ENCODE measurements at places on chromosomes 2 and 18.
A peak's percentile ranks its signal among the peaks of the same experiment; 100 is the strongest.

- no peak for DNase-seq
Observed at GRCh38 chr2:240585681-240586197, 795 bp upstream of the CAPN10 start.

GRCh38 chr2:186459009-186459408, 27.1 kb upstream of the ZC3H15 start:
- peak; percentile 17 for DNase-seq

DNA sequence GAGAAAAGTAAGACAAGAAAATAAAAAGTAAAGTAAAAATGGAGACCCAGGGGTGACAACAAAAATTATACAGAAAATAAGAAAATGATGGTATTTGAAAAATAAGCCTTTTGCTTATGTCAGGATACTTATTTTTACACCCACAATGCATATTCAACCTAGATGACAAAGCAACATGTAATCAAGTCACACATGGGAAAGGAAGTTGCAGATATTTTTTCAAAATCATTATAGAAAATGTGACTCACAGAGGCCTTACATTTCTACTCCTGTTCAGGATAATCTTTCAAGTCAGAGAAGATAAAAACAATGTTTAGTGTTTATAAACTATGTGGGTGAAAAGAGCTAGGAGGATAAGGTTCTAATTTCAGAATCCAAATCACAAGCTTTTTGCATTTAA, 275.3 kb upstream of the UBE2E3 start:
- peak; percentile 50 for DNase-seq

- DNase-seq, result no peak
Observed at GRCh38 chr2:52429740-52430139, 1337.9 kb upstream of the CHAC2 start.

GRCh38 chr2:190974629-190975361, 39.2 kb downstream of the STAT1 start:
- DNase-seq, result no peak

DNA sequence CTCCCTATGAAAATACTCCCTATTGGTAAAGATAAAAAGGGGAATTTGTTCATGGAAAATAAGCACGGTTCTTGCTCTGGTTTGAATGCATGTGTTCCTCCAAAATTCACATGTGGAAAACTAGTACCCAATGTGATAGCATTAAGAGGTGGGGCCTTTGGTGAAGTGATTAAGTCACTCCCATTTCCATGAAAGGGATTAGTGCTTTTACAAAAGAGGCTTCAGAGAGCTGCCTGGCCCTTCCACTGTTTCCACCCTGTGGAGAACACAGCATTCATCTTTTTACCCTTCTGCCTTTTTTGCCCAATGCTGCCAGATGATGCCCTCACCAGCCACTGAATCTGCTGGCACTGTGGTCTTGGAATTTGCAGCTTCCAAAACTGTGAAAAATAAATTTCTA, 666.8 kb downstream of the ARHGAP15 start:
- no peak for DNase-seq

DNA sequence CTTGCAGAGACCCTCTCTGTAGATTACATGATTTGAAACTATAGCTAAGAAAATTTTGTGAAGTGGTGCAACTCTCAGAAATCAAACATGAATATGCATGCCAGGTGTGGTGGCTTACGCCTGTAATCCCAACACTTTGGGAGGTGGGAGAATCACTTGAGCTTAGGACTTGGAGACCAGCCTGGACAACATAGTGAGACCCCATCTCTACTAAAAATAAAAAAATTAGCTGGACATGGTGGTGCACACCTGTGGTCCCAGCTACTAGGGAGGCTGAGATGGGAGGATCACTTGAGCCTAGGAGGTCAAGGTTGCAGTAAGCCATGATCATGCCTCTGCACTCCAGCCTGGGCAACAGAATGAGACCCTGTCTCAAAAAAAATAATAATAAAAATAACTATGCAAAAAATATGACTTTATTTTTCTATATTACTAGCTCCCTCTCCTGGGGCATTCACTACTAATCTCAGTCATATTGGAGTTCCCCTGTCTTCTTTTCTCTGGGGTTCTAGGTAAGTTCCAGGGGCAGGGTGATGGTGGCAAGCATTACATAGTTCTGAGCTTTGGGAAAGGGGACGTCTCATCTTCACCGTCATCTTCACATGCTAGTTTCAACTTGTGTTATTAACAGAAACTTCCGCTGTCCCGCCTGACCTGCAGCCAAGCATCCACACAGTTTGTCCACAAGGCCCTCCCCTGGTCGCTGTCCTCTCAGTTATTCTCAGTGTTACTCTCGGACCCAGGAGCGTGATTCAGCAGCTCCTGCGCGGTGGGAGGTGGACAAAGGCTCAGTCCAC, 96.8 kb upstream of the MBOAT2 start:
- no peak for DNase-seq

- DNase-seq, result no peak
Observed at GRCh38 chr2:74646834-74647482, 1.2 kb downstream of the M1AP start.

DNA sequence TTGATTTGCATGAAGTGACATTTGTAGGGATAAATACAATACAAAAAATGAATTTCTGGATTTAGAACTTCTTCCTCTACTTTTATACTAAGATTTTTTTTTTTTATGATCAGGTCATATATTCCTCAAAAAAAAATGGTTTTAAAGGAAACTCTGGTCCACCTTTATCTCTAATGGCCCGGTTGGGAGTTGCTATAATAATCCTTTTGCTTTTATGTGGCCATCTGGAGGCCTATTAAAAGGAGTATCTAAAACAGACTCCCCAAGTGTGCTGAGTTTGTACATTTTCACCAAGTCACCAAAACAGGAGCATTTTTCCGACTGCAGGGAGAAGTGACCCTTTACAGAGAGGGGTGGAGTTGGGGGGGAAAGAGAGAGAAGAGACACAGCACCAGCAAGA, 329.2 kb upstream of the FIGN start:
- no peak for DNase-seq

- no peak for DNase-seq
Observed at GRCh38 chr18:59265974-59266369, 7.3 kb downstream of the RAX start.

DNA sequence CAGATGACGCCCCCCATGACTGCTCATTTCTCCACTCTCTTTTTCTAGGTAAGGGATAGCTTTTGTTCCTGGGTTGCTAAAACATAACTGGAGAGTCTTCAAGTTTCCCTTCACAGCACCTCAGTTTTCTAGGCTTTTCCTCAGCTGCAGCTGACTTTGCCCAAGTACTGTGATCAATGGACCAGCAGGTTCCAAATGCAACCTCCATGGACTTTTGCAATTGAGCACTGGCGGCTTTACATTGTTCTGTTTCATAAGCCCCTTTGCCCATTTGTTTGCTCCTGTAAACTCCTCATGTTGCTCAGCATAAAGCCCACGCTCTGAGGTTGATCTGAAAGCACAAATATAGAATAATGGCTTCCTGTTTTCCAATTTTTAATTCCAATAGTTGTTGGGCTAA, 291.6 kb downstream of the IRS1 start:
- DNase-seq, result no peak

- DNase-seq, result no peak
Observed at GRCh38 chr2:209305746-209306196, 118.1 kb upstream of the MAP2 start.

- DNase-seq, result no peak
Observed at GRCh38 chr18:67728364-67728763, 211.8 kb upstream of the DSEL start.

DNA sequence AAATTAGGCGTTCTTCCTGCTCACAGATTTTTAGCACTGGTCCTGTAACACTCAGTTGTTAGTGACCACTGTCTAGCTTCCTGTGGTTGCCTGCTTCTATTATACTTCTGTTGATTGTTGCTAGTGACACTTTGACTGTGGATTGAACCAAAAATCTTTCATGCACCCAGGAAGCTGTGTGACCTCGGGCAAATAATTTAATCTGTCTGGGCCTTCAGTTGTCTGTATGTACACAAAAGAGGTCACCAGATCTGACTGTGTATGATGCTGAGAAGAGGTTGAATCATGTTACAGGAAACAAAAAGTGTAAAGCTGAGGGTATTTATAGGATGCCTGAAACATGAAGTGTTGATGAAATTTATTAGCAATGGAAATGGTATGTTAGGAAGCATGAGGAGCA, 12.7 kb downstream of the ICOS start:
- DNase-seq, result peak; percentile 45

DNA sequence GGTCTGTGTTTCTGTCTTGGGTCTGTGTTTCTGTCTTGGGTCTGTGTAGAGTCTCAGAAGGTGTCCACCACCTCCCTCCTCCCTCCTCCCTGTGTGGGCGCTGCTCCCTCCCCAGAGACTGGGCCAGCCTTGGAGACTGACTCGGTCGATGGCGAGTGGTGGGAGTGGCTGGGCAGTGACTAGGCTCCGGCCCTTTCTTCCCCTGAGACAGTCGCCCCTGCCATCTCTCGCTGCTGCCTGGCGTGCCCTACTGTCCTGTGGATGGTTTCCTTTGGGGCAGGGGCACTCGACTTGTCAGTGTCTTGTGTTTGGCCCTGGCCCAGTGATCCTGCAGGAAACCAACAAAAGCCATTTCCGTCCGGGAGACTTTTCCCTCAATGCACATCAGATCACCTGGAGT, 215.8 kb downstream of the NDUFA10 start:
- no peak for DNase-seq

- peak; percentile 7 for DNase-seq
Observed at GRCh38 chr2:83162421-83162820, 1296.7 kb downstream of the SUCLG1 start.

- no peak for DNase-seq
Observed at GRCh38 chr2:106165029-106165428, 29.1 kb downstream of the UXS1 start.

DNA sequence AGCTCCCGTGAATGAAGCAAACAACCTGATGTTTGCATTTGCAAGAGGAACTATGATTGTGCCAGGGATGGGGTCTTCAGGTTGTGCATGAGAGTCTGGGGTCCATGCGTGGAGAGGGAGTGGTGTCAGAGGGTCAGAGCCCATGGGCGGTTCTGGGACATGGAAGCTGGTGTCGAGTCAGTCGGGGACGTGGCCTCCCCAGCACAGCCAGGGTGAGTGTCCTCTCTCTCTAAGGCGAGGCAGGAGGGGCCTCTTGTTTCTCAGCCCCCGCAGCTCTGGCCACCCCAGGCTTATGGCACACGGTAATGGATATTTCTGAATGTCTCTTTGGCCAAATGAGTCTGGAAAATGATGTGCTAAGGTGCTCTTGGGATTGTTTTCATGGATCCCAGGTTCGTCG, 118.6 kb downstream of the RTP5 start:
- no peak for DNase-seq

DNA sequence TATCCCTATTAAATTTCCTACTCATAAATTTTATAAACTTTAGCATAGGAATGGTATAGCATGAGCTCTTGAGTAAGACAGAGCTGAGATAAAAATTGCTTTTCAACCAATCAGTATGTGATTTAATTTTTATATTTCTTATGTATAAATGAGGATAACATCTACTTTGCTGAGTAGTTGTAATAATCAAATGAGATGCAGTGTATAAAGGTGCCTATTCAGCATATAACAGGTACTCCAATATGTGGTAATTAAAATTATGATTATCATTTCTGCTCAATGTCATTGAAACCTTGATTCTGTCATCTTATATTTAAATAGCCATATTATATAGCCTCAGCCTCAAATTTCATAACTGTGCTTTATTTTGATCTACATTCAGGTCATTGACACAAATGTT, 700.4 kb upstream of the SLC8A1 start:
- DNase-seq, result no peak

GRCh38 chr2:140893685-140894084, 1237.1 kb downstream of the LRP1B start:
- DNase-seq, result peak; percentile 86

- DNase-seq, result no peak
Observed at GRCh38 chr2:154554046-154554445, 144.4 kb upstream of the KCNJ3 start.

GRCh38 chr2:144490017-144490416, 29.9 kb downstream of the ZEB2 start:
- no peak for DNase-seq

DNA sequence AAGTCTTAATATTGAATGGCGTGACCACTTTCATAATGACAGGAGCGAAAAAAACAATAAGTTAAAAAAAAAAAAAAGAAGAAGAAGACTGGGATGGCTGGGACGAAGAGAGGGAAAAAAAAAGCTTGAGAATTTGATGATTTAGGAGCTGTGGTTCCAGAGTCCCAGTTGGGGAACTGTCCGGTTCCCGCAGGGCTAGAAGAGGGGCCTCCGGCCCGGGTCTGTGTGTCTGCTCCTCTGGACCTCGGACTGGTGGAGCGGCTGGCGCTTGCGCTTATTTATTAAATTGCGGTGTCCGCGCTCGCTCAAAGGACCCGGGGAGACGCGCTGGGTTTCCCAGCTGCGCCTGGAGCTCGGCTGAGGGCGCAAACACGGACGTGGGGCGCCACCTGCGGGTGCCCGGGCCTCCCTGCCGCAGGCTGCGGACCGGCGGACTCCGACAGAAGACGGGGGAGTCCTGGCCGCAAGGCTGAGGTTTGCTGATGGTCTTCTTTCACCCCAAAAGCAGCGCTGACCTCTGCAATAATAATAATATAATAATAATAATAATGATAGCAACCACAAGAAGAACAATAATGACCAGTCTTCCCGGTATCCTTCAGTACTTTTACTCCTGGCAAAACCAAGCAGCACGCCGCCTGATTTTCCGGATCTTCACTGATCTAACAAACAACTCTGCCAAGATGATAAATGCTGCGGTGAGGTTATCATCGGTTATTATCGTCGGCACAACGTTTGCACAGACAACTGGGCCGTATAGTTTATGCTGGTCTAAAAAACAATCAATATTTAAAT, at the start of gene CBLN2:
Gene CBLN2 (minus strand): TSS at position 251 of the 795 bp plus-strand sequence. CDS start 2,182 bp downstream, outside the sequence.
- DNase-seq, result peak; percentile 60

DNA sequence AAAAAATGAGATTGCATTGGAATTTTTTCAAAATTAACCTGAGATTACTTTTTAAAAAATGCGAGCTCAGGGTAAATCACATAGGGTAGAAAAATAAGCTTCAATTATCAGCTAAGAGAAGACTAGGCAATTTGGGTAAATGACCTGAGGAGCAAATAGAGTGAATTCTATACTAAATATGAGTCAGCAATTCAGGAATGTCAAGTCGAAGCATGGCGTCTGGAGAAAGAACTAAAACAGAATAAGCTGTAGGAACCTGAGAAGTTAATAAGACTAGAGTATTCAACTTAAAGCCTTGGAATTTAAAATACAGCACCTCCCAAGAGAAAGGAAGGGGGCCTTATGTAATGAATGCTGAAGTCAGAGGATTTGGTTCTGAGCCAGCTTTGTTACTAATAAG, 487.0 kb downstream of the SUCLG1 start:
- no peak for DNase-seq

DNA sequence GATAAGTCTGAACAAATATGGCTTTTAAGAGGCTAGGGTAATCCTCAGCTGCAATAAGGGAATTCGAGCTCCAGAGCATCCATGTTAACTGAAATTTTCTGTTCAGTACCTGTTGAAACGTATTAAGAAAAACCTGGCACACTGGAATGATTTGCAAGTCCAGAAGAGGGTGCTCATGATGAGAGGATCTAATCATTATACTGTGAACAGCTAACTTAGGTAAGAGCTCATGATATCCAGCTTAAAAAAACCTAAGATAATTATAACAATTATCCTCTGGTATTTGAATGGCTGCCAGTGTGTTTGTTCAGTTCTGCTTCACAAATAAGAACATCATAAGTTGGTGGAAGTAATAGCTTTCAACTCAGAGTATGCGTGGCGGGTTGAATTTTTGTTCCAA, 1118.3 kb upstream of the DDX18 start:
- DNase-seq, result no peak

Measured in fibroblast of skin of right quadriceps (primary cell).